ENCODE measurements at places on chromosomes 12 and 14.

GRCh38 chr12:47939009-47939601, 24.3 kb upstream of the TMEM106C start:
- no peak for DNase-seq

GRCh38 chr12:119448611-119449131, 114.1 kb downstream of the CCDC60 start:
- no peak for DNase-seq

GRCh38 chr12:77214136-77214535, 148.8 kb upstream of the E2F7 start:
- no peak for DNase-seq

GRCh38 chr12:127909041-127909440, 357.9 kb upstream of the TMEM132C start:
- no peak for DNase-seq

DNA sequence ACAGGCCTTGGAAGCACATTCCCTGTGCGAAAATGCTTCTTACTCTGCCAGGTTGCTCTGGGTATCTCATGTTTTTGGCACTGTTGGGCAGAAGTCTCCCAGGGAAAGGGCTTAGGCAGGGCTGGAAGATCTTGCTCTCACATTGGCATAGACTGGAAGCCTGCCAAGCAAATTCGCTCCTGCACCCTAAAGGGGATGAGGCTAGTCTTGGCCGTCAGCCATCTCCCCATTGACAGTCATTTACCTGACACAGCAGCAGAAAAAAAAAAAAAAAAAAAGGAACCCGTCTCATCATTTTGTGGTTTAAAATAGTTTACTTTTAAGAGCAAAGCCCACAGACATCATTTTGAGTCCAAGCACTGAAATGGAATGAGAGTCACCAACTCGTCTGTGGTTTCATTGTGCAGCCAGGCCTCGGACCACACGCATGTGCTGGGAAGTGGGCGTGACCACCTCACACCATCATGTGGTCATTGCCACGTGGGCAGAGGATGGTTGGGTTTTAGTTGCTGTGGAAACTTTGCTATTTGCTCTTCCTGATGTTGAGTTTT, 84.8 kb downstream of the NRXN3 start:
- DNase-seq, result no peak

GRCh38 chr14:104576232-104576969, 3.2 kb upstream of the C14orf180 start:
- DNase-seq, result no peak

GRCh38 chr14:58198086-58198485, 1.9 kb upstream of the ACTR10 start:
- no peak for DNase-seq

DNA sequence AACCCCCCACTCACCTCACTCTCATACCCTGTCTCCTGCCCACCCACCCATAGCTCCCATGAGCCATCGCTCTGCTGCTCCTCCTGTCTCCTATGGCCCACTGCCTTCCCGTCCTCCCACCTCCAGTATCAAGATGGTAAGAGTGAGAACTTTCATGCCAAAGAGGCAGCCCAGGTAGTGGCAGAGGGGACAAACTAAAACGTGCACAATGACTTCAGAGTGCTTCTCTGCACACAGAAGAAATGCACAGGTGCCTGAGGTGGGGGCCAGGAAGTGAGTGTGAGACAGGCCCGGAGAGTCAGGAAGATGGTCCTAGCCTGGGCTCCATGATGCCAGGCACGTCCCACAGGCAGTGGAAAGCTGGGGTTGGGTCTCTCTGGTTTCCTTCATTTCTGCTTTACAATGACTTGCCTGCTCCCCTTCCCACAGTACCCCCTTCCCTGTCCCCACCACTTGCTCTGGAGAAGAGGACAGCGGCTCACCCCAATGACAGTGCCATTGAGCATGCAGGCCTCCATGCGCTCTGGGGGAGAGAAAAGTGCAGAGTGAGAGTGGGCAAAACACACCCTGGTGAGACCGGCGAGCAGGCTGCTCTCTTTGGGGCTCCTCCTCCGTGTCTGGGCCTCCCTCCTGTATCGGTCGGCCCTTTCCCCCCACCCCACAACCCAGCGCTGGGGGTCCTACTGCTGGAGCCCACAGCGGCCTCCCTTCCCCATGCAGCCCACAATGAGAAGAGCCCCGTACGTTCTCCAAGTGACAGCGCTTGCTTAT, 22.8 kb upstream of the ANO2 start:
- no peak for DNase-seq

GRCh38 chr12:123089631-123090353, 61.1 kb downstream of the PITPNM2 start:
- no peak for DNase-seq

DNA sequence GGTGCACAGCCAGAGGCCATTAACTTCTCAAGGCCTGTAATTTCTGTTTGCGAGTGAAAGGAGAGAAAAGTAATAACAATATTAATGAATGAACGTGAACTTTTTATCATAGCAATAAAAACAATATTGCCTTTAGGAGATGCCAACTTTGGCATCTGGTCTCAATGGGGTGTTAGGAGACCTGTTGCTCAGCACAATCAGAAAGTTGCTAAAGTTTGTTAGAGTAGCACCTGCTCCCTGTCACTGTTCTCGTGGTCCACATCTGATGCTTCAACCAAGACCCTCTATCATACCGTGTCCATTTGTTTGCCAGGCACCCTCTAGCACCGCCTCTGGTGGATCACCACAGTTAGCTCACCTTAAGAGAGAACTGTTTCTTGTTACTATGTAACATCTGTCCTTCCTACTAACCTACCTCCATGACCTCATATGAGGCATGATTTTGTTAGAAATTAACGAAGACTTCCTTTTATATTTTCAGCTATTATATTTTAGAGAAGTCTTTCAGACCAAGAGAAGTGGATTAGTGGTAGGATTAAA, 12.5 kb upstream of the CLEC4E start:
- DNase-seq, result no peak

DNA sequence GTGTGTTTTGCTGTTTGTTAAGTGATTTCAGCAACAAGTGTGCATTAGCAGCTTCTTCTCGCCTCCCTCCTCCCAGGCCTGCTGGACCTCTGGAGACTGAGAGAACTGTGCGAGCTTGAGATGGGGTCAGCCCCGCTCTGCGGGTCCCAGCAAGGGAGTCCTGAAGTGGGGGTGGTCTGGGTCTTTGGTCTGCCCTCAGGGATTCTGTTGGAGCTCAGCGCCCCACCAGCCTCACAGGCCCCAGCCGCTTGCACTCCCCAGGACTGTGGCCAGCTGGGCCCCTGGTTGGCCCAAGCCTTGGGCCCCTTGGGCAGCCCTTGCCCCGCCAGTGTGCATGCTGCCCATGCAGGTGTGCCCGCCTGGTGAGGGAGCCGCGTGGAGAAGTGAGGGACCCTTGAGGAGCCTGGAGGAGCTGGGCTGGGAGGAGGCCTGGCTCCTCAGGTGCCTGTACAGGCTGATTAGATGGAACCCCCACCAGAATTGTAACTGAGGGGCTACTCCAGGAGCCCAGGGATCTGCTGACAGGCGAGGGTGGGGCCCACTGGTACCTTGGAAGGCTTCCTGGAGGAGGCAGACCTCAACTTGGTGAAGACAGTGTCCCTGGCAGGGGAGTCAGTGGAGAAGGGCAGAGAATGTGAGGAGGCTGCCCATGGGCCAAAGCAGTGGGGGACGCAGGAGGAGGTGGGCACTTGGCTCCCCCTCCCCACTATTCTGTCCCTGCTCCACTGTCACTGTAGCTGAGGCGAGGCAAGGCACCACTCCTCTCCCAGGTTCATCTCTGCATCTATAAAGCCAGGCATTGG, 56.7 kb downstream of the BEGAIN start:
- no peak for DNase-seq

DNA sequence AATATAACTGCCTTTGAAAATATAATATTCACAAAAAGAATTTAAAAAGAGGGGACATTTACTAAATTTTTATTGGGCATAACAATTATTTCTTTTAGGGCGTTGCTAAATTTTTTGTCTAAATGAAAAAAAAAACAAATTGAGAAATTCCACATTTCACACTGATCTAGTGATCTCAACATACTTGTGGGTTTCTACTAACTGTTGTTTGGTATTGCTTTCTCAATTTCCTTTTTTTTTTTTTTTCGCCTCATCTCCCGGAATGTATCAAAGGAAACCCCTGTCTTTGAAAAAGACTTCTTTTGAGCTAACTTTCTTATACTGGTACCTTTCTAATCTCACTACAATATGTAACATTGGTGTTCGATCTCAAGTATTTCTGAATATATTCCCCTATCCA, at the start of gene CLEC4D:
Gene CLEC4D (plus strand): TSS at position 248 of the 400 bp plus-strand sequence. CDS start 230 bp downstream, outside the sequence.
- no peak for DNase-seq

DNA sequence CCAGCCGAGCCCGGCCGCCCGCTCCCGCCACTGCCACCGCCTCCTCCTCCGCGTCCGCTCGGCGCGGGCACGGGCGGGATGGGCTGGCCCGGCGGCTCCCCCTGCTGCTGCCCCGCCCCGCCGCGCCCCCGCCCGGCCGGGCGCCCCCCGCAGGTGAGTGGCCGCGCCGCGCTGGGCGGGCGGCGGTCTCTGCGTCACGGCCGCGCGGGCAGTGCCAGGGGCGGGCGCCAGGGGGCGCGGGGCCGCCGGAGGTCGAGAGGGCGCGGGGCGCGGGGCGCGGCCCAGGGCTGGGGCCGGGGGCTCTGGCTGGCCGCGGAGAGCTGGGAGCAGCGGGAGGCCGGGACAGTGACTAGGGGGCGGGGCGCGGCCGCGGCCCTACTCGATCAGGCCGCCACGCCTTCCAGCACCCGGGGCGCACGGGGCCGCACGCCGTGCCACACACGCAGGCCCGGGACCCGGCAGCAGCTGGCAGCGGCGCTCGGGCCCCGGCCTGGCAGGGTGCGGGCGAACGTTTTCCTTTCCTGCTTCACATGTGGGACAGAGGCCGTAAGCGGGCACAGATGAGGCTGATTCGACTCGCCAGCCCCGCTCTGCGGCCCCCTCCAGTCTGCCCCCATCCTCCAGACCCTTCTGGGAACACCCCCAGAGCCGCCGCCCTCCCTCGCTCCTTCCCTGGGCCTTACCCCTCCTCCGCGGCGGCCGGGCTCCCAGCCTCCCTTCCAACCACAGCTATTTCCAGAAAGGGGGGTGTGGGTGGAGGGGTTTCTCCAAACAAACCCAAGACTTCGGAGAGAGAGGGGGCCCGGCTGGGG, 2.4 kb upstream of the TNS2 start:
- peak; percentile 70 for DNase-seq

DNA sequence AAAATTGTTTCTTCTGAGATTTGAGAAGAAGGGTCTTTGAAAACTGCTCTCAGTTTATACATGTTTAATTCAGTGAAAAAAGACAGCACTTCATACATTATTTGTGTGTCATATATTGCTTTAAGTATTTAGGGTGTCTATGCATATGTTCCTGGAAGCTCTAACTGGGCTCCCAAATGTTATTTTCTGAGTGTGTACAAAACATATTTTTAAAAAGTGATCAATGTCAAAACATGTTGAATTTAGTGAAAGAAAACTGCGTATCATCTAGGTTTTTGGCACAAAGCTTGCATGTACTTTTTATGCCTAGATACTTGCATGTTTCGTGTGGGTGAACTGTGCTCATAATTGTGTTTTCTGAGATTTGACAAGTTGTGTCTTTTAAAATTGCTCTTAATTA, 81.6 kb downstream of the ASCL4 start:
- DNase-seq, result no peak

DNA sequence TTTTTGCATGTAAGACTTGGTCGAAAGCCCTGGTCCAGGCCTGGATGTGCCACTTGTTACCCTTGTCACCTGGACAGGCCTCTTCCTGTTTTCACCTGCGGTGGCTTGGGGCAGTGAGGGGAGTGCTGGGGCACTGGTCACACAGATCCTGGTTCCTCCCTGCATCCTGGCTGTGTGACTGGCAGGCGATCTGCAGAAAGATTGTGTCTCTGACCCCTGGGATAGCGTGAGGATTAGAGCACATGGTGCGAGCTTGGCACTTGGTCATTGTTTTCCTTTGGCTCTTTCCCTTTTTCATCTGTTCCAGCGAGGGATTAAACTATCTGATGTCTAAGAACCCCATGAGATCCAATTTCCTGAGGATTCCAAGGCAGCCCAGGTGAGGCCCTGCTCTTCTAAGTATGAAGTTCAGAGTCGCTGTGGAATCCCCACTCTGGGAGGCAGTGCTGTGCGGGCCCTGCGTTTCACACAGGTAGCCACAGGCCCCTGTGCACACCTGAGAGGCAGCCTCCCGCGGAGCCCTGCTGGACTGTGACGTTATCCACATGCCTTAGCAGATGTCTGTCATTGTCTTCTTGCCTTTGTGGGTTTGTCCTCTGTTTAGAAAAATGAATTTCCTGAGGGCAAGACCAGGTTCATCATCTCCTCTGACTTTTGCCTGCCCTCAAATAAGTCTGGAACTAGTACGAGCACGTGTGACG, 288.4 kb downstream of the CACNA1C start:
- DNase-seq, result no peak

DNA sequence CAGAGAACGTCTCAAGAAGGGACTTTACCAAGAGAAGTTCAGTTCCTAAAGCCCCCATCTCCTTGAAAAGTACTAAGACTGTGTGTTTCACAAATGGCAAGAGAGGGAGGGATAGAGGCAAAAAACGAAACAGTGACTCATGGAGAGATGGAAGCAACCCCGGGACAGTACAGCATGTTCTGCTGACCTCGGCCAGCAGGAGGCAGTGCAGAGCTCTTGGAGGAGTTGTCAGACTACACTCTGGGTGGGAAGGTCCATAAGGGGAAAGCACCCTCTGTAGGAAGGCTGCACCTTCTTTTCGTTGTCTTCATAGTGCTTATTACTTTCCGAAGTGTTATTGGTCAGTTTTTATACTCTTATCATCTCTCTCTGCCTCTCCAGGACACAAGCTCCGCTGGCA, 525.2 kb upstream of the CCDC196 start:
- DNase-seq, result peak; percentile 82

- DNase-seq, result no peak
Measured at GRCh38 chr14:74605531-74606223, 6.4 kb downstream of the LTBP2 start.

DNA sequence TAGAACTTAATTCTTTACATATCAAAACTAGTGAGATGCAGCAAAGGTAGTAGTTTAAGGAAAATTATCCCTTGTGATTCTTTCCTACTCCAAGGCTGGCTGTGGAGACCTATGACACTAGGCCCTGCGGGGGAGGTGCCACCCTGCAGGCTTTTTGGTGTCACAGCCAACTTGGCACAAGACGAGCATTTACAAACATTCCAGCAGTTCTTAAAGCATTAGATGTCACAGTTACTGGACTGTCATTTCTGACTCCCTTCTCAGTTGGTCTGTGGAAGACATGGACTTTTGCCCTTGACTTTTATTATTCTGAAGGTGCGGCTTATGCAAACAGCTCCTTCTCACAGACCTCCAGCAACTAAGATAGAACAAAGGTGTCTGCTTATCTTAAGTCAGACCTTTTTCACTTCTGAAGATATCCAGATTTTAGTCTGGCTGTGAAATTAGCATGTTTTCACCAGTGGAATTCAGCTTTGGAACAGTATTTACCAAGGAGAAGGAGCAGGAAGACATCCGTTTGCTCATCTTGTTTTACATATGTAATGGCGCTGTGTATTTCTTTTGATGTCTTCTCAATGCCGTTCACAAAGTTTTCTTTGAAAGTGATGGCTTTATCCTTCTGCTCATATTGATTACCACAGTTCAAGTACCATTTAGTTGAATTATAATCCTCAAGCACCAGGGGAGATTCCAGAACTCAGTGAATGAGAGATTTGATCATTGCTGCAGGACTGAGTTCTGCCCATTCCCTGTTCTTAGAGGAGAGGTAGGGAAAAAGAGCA, 17.9 kb downstream of the SRGAP1 start:
- no peak for DNase-seq
